ENCODE measurements at places on chromosomes 12 and 14.

- DNase-seq: no peak
These were observed 597 bp downstream of the MLF2 start for GRCh38 chr12:6752167-6752920.

- DNase-seq: no peak
These were observed 10.8 kb downstream of the MLH3 start for GRCh38 chr14:75040507-75040906.

DNA sequence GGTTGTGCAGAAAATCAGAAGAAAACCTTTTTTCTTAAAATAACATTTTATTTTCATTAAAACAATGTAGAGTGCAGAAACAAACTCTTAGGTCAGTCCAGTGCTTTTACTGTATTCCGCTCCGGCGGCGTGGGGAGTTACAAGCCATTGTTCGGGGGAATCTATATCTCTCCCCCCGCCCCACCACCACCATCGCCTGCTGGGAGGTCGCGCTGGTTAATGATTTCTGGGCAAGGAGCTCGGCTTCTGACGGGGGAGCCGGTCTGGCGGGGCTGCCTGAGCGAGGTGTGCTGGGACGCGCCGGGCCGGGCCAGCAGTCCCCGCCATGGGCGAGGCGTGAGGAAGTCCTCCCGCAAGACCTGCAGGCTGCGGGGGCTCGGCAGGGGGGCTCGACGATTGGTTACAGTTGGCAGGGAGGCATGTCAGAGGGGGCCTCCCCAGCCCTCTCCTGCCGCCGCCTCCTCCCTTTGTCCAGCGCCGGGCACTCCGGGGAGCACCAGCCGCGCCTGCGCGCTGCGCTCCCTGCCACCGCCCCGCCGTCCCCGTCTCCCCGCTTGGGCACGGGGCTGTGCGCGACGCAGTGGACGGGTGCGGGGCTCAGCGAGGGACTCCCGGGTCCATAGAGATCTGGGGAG is 1.0 kb upstream of the DUSP6 start:
- peak; percentile 48 for DNase-seq

DNA sequence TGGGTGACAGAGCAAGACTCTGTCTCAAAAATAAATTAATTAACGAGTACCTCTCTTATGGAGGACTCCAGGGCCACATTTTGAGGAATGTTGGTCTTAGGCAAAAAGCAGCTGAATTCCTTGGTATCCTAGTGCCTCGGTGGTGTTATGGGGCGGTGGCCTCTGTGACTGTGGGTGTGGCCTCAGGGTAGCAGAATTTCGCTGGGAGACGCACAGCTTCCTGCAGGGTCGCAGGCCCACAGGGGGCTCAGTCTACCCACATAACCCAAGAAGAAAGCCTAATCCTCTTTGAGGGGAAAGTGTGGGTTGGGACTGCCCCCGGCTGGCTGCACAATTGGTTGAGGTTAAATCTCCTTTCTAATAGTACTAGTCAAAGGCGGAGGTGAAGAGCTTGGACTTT is 11.2 kb upstream of the SERPINA4 start:
- DNase-seq: no peak

DNA sequence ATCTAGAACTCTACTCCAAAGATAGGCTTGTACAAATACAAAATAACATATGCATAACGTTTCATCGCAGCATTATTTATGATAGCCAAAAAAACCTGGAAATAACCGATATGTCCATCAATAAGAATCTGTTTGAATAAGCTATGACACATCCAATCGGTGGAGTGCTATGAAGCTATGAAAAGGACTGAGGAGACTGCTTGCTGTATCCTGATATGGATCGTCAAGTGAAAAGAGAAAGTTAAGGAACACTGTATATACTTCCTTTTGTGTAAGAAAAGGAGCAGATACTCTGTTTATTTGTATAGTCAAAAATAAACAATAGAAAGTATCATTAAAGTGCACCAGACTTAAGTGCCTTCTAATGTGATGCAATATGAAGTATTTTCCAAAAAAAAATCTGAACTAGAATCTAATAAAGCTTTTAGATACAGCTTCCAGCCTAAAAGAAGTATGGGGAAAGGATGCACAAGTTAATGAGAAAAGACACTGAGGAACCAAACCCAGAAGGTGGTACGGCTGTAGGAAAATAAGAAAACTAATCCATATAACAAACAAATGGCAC is 645 bp upstream of the KLHDC1 start:
- no peak for DNase-seq

GRCh38 chr12:22287101-22287500 is 47.4 kb downstream of the ST8SIA1 start:
- DNase-seq: no peak

- DNase-seq: no peak
These were observed 128.1 kb upstream of the ARID2 start for GRCh38 chr12:45601390-45601789.

DNA sequence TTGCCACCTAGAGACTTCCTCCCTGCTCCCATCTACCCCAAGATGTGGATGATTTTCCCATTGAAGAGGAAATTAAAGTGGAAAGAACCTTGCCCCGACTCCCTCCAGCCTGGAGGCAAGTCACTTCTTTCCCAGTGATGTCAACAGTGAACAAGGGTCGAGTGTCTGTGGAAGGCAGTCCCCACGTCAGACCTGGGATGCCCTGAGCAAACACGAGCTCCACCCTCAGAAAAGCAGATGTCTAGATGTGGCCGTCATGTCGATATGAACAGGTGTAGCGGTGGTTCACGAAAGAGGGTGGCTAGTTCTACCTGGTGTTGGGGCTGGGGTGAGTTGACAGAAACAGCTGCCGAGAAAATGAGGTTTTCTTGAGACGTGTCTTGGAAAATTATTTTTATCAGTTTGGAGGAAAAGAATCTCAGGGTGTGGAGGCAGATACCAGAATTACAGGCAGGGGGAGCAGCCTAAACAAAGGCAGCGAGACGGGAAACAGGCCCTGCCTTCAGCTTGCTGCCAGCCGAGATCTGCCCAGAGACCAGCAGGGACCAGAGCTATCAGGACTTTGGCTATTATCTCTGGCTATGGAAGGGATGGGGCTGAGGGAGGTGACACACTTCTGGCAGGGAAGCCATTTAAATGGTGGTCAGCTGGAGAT is 25.9 kb downstream of the SYNDIG1L start:
- no peak for DNase-seq

- DNase-seq: no peak
These were observed 102.0 kb downstream of the SLC38A4 start for GRCh38 chr12:46723629-46724419.

GRCh38 chr12:120066341-120066740 is 50.2 kb downstream of the RAB35 start:
- no peak for DNase-seq

- no peak for DNase-seq
These were observed 30.1 kb downstream of the LRFN5 start for GRCh38 chr14:41636492-41637392.

DNA sequence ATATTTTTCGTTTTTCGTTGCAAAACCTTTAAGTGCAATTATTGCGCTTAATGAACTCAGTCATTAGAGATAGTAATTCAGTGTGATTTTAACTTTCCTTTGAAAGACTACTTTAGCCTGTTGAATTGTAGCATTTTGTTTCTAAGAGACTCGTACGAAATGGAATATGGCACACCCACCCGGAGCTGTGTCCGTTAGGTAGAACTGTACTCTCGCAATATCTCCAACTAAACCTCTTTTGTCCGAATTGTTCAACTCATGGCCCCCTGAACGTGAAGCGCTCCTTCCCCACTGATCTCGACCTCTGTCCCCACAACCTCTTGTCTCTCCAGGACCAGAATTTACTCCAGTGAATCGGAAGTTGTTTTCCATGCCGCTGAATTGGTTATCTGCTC is 800 bp downstream of the PCNX4 start:
- peak; percentile 5 for DNase-seq

GRCh38 chr14:53603994-53604393 is 352.6 kb downstream of the BMP4 start:
- DNase-seq: peak; percentile 21

DNA sequence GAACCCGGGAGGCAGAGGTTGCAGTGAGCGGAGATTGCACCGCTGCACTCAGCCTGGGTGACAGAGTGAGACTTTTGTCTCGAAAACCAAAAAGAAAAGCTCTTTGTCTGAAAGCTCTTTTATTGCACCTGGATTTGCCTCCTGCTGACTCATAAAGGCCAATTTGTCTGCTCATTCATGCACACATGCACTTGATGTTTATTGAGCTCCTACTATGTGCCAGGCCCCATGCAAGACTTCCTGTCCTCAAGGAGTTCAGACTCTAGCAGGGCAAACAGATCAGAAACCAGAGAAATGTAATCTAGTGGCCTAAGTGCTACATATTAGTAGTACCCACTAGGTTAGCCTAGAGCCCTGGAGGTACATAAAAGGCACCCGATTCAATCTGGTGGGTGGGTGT is 16.3 kb upstream of the MLEC start:
- peak; percentile 57 for DNase-seq

GRCh38 chr14:73133795-73134194 is 2.5 kb upstream of the PSEN1 start:
- no peak for DNase-seq

DNA sequence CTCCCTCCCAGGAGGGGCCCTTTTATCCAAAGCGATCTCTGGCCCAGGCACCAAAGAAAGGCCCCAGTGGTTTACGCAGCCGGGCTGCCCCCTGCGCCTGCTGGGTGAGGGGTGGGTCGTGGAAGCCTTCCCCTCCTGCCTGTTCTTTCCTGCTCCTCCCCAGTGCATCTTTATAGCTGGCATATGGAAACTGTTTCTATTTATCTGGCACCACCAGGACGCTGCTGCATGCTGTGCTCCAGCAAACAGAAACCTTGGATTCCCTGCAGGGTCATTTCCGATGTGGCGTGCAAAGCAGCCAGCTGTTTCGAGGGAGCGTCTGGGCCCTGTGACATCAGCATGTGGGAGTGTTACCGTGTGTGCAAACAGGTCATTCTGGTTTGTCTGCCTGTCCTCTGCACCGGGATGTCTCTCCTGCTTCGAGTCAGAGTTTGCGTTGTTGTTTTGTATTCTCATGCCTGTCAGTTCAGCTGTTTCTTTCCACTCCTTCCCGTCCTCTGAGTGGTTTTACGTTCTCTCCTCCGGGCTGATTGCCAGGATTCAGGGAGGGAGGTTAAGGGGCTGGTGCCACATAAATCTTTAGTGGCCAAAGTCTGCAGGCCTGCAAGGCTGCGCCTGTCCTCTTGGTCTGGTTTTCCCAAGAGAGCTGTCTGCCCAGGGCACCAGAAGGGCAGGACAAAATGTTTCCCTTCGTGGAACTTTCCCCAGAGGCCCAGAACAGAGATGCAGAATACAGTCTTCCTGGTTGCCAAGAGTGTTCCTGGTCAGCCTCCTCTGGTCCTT is 24.6 kb downstream of the TPCN1 start:
- DNase-seq: no peak

GRCh38 chr12:90281154-90281868 is 572.7 kb upstream of the ATP2B1 start:
- DNase-seq: no peak

- no peak for DNase-seq
These were observed 75.1 kb upstream of the CAPRIN2 start for GRCh38 chr12:30829876-30830275.

DNA sequence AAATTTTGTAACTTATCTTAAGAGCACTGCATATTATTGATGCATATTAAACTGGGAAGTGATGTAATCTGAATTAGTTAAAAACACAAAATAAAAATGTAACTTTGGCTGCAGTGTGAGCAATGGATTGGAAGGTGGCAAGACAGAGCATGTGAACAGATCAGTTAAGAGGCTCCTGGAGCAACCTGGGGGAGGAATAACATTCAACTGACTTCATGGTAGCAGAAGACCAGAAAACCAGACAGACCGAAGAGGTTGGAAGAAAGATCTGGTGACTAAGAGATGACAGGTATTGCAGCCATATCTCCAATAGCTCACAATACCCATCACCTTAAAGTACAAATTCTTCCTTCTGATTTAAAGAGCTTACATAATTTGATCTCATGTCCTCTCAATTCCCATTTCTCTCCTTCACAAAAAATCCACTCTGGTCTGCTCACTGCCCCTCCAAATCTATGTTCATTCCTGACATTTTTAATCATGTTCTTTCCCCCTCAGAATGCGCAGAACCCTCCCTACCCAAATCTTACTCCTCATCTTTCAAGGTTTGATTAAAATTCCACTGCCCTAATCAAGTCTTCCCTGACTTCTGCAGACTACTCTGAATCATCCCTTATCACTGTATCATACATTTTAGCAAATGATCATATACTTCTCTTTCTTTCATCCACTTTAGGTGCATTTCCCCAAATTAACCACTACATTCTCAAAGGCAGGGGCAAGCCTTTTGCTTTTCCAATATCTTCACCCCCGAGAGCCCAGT is 51.5 kb downstream of the DUSP16 start:
- DNase-seq: no peak

DNA sequence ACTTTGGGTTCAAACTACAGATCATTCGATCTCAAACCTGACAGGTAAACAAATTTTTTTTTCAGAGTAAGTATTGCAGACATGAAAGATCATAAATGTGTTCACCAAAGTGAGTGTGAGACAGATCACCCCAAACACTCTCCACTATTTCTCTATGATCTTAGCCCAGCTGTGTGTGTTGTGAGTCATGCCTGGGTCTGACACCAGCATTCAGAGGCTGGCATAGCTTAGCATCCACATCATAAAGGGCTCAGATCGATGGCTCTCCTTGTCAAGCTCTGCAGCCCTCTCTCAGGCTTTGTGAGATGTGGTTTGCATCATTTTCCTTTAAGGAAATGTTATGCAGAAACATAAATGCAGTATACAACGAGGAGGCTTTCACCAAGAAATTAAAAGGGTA is 164.9 kb downstream of the ETV6 start:
- no peak for DNase-seq

DNA sequence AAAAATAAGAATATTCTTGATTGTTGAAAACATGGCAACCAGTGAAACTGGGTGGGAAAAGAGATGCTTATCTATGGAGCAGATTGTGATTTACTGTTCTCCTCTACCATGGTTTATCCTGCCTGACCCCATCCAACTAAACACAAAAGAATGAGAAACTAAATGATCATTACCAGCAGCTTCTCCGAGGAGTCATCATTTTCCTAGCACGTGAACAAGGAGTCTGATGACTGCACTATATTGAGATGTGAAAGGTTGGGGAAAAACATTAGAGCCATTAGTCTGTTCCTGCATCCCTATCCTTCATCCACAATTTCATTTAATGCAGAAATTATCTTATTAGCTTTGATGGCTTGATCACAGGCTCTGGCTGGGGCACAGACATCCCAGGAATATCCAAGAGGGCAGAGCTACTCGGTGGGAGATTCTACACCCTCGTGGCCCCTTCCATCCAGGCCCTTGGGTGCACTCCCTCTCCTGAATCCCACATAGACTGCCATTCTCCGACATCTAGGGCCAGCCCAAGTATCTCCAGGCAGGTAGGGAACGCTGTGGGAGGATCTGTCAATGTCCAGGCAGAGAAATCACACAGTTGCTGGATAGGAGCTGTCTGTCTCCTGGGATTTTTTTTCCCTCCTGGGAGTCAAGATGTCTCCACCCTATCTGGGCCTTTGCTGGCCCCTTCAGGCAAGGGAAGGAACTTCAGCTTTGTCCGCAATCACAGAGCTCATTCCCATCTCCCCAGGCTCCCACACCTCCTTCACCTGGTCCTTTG is 43.3 kb upstream of the DHRS4 start:
- no peak for DNase-seq

Data from GM06990 (cell line).